ENCODE measurements at places on chromosomes 1 and 21. TPM values are rescaled to one million over a fixed set of nuclear protein-coding genes. Genes with fewer than 3 reads are reported as not detected.

DNA sequence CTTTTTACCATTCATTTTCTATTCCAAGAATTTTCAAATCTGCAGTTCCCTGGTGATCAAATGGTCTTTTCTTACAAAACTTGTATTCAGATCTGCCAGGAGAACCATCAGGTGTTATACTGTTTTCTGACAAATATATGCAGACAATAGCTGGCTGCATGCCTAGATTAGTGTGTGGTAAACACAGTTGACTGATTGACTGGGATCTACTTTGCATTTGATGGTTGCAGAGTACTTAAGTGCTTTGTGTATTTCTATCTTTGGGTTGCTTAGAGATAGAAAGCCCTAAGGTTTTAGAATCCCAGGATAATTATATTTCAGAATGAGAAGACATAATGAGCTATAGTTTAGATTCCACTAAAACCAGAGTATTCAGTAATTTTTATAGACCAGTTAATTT lies 102.0 kb upstream of the CHODL start:
- no peak for DNase-seq

The PLA2G2F gene
- not detected for total RNA-seq

The TTLL10 gene
- total RNA-seq = not detected

- no peak for DNase-seq
These were observed 71.9 kb downstream of the ZSWIM5 start for GRCh38 chr1:45134461-45134873.

DNA sequence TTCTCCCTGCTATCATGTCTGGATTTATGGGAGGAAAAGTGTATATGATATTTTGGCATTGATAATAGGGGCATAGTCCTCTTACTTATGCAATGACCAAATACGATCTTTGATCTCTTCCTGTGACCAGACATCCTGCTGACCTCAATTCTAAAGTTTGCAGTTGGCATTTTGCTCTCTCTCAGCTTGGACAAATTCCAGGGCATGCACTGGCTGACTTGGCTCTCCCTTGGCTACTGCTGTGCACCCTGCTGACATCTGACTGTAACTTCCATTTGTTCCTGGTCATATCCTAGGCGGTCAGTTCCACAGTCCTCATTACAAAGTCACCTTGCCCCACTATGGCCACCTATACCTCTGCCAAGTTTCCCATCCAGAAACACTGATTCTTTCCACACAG lies 380.7 kb upstream of the NR5A2 start:
- no peak for DNase-seq

GRCh38 chr21:14318578-14318977 lies 64.4 kb downstream of the HSPA13 start:
- DNase-seq = no peak

- no peak for DNase-seq
These were observed 24.6 kb downstream of the RNF187 start for GRCh38 chr1:228511546-228512445.

DNA sequence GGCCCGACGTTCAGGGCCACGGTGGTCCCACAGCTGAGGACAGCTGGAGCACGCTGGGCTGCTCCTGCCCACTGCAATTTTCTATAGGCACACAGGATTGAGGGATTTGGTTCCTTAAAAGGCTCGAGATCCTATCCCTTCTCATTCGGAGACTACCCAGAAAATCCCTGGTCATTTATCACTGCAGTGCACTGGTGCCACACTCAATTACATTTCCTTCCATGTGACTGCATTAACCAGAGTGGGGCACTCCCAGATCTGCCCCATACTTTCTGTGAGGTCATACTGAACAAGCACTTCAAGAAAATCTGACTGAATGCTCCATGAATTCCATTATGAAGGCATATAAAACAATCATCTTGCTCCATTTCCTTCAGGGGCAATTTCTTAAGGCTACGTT lies 49.8 kb upstream of the KCNE1 start:
- DNase-seq = no peak

The MYBPH gene
- total RNA-seq = not detected

GRCh38 chr1:91651243-91651642 lies 150.6 kb downstream of the CDC7 start:
- DNase-seq = no peak

The ADAM30 gene
- not detected for total RNA-seq

DNA sequence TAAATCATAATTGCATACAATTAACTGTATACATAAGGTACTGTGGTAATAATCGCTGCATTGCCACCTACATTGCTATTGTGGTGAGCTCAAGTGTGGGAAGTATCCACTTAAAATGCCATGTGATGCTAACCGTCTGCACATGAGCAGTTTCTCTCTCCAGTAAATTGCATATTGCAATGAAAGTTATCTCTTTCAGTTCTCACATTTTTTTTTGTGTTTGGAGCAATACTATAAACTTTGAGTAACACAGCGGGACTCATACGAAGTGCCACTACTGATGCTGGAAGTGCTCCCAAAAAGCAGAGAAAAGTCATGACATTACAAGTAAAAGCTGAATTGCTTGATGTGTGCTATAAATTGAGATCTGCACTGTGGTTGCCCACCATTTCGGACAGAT lies 38.5 kb downstream of the DISC1 start:
- DNase-seq = no peak

GRCh38 chr1:112618114-112618720 lies 724 bp downstream of the ST7L start:
- peak; percentile 80 for DNase-seq

The SPATA45 gene
- not detected for total RNA-seq

DNA sequence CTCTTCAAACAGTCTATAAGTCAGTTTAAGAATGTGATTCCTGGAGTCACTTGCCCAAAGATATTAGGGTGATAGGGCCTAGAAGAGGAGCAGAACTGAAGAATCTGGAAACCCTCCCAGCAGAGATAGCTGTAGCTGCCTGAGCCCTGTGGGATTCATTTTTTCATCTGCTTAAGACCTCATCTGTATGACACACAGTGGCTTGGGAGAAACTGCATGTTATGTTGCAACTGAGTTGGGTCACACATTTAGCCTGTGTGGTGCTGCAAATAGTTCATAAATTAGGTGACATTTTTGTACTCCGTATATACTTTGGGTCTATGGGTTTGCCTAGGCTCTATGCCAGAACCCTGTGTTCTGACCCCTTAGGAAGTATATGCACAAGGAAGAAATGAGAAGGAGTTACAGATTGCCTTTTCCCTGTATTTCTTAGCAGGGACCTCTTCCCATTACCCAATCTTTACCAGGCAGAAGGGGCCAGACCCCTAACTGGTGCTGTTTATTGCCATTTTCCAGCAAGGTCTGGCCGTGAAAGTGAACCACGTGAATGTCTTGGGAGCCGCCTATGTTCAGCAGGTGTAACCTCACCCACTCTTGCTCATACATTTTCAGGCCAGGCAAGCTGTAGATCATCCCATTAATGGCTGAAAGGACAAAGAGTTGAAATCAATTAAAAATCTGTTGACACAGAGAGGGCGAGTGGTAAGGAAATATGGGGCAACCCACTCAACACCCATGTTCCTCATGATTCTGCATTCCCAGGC lies 41.9 kb upstream of the SLC19A2 start:
- no peak for DNase-seq

GRCh38 chr1:40507973-40508372 lies 594 bp upstream of the EXO5 start:
- no peak for DNase-seq

GRCh38 chr21:31589820-31590219 lies 69.7 kb upstream of the SOD1 start:
- no peak for DNase-seq

DNA sequence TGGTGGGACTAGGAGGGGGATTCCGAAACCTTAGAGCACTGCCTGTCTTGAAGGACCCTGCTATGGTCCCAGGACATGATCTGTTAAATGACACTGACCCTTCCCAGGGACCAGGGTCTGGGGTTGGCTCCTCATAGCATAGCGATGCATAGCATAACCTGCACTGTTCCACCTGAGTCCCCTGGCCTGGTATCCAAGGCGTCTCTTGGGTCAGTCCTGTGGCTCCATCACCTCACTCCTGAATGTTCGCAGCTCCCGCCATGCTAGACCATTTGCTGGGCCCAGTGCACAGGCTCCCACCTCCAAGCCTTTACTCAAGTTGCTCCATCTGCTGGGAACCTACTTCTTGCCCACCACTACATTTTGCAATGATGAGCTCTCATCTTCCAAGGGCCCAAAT lies 39.0 kb upstream of the MAGOH start:
- no peak for DNase-seq

The PADI2 gene
- total RNA-seq = not detected

- no peak for DNase-seq
These were observed 56.9 kb downstream of the EIF2B3 start for GRCh38 chr1:44929531-44929930.

All from CD4-positive, alpha-beta memory T cell (primary cell).